ENCODE measurements at places on chromosomes 5 and 9. TPM values are rescaled to one million over a fixed set of nuclear protein-coding genes. Genes with fewer than 3 reads are reported as not detected.

The TAF11L10 gene
- not detected for total RNA-seq

The PPP1R26 gene
- total RNA-seq: 18.5 TPM

The SMIM15 gene
- total RNA-seq: 24.1 TPM

The TDRD7 gene
- 8.7 TPM for total RNA-seq

The SOWAHA gene
- total RNA-seq: 0.27 TPM

The SPINK4 gene
- not detected for total RNA-seq

The C9orf152 gene
- not detected for total RNA-seq

Measured in Right ventricle myocardium inferior (tissue), 1 donor.